ENCODE measurements at places on chromosomes 7 and 10.

- DNase-seq, result no peak
Observed at GRCh38 chr7:44980393-44981034, 1.7 kb upstream of the MYO1G start.

DNA sequence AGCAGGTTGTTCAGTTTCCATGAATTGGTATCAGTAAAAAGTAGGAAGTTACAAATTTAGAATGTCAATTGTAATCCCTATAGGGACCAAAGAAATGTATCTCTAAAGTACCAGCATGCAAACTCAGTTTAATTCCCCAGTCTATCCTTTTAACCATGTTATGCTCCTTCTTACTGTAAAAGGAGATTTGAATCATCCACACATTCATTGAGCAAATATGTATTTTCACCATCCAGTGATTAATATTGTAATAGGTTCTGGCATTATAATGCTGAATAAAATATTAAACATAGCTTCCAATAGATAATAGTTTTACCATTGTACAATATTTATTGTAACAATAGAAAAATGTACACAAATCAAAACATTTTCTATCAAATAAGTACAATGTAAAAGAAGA lies 228.2 kb upstream of the SEMA3A start:
- DNase-seq, result no peak

- no peak for DNase-seq
Observed at GRCh38 chr10:71103961-71104360, 108.4 kb upstream of the UNC5B start.

DNA sequence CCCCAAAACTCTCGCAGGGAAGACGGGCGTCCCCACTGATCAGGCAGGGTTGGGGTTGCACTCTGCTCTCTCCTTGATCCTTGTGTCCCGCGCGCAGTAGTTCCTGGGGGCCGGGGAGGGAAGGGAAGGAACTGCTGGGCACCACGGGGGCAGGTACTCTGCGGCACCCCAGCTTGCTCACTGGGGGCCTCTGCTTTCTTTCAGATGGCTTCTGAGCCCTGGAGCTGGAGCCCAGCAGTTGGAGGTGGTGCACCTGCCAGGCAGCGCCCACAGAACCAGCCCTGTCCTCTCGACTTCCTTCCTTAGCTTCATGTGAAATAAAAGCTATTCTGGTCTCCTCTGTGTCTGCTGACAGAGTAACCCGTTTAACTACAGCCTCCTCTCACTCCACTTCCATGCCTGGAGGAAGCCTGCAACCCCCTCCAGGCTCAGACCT lies 12.2 kb downstream of the PLAC9 start:
- DNase-seq, result no peak

DNA sequence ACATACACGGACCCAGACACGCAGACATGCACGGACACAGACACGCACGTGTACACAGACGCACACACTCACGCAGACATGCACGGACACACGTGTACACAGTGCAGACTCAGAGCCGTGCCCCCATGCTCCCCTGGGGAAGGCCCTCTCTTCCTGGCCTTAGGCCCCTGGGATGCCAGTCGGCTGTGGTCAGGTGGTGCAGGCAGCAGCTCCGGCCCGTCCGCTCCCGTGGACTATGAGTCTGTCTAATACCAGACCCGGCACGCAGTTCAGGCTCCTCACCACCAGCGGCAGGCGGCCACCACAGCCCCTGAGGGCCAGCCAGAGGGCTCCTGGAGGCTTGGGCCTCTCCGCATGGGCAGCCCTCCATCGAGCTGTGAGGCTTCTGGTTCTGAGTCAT lies 52.0 kb upstream of the NKX6-2 start:
- DNase-seq, result no peak

- DNase-seq, result no peak
Observed at GRCh38 chr7:2613931-2614600, 17.7 kb upstream of the TTYH3 start.

DNA sequence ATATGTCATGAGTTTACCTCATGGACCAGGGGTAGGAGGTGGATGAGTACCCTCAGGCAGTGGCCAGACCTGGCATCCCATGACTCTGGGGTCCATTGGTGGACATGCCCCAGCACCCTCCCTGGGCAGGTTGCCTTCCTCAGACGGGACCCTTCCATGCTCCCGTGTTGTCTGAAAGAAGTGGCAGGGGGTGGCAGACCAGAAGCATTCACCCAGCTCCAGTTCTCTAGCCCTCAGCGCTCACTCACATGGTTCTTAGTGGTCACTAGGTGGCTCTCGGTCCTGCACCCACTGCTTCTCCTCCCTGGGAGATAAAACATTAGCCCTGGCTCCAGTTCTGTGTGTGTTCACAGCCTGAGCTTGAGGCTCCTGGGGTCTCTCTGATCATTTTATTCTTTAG lies 6.0 kb downstream of the RBP3 start:
- no peak for DNase-seq

DNA sequence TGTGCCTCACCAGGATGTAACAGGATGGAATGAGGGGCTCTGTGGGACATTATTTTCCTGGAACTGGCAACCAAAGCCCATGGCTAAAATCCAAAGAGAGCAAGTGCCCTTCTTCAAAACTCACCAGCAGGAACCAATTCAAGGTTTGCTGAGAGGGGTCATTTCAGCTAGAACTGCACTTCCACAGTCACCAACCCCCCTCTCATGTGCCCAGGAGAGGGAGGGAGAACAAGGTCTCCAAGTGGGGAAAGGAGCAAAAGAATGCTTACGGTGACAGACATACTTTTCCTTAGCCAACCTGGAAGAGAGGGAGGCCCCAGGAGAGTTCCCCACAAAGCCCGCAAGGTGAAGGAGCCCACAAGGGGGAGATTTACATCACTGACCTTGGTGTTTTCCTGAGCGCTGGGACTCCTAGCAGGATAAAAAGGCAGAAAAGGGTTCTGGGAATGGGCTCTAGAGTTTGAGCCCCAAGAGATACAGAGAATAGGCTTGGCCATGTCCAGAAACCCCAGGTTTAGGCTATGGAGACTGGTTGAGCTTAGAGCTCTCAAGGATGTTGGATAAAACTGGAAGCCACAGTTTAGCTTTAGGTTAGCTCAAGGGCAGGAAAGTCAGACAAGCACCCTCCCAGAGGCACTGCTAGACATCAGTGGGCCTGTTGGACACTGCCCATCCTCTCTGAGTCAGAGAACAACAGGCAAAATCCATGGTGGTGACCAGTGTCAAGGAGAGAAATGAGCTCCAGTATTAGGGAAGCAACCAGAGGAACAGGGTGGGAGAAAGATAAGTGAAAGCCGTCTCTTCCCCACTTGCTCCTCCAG lies 63.9 kb upstream of the GHITM start:
- no peak for DNase-seq

GRCh38 chr7:100465299-100465698 lies 1.2 kb upstream of the SPACDR start:
- DNase-seq, result no peak

DNA sequence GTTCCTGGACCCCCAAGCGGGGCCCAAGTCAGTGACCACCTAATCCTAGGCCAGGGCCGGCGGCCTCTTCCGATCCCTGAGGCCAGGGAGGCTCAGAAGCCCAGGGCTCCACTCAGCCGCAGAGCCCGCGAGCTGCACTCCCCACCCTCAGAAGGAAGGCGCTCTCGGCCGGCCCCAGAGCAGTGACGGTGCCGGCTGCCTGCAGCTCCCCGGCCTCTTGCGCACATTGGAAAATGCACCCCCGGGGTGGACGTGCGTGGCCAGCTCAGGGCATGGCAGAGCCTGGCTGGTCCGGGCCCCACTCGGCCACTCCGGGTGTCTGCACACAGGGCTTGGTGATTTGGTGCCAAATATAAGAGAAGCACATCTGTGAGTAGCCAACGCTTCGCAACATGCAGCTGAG lies 269.1 kb downstream of the PTPRN2 start:
- no peak for DNase-seq

DNA sequence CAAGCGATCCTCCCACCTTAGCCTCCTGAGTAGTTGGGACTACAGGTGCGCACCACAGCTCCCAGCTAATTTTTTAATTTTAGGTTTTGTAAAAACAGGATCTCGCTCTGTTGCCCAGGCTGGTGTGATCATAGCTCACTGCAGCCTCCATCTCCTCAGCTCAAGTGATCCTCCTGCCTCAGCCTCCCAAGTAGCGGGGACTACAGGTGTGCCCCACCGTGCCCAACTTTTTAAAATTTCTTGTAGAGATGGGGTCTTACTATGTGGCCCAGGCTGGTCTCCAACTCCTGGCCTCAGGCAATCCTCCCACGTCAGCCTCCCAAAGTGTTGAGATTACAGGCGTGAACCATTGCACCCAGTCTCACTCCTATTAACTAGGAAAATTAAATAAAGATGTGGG lies 7.5 kb downstream of the TMEM225B start:
- DNase-seq, result no peak

GRCh38 chr10:20890491-20891337 lies 6.4 kb downstream of the NEBL start:
- DNase-seq, result no peak

- no peak for DNase-seq
Observed at GRCh38 chr7:14841869-14842268, 60.7 kb downstream of the DGKB start.

GRCh38 chr7:17580141-17580540 lies 281.7 kb downstream of the AHR start:
- DNase-seq, result no peak

DNA sequence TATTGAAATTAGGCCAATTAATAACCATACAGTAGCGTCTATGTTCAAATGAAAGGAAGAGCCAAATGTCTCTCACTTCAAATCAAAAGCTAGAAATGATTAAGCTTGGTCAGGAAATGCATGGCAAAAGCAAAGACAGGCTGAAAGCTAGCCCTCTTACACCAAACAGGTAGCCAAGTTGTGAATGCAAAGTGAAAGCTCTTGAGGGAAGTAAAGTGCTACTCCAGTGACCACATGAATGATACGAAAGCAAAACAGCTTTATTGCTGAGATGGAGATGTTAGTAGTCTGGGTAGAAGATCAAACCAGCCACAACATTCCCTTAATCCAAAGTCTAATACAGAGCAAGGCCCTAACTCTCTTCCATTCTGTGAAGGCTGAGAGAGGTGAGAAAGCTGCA lies 123.8 kb downstream of the TEX36 start:
- no peak for DNase-seq

GRCh38 chr7:155071121-155071651 lies 1.1 kb downstream of the HTR5A start:
- no peak for DNase-seq

DNA sequence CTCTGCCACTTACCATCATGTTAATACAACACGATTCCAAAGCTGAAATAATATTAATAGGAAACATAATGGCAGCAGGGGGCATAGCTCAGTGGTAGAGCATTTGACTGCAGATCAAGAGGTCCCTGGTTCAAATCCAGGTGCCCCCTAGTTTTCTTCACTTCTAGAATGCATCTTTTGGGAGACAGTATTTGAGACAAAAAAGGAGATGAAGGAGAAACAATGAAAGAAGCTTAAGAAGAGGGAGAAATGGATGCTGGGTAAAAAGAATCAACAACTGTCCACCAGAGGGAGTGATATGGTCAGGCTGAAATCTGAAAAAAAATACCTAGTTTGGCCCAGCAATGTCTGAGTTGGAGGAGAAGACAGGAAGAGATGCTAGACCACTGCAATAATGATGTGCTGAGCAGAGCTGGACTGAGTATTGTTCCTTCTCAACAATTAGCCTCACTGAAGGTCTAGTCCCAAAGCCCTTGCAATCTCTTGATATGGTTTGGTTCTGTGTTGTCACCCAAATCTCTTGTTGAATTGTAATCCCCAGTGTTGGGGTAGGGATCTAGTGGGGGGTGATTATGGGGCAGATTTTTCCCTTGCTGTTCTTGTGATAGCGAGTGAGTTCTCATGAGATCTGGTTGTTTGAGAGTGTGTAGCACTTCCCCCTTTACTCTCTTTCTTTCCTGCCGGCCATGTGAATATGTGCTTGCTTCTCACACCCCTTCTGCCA lies 48.3 kb downstream of the ZNF783 start:
- no peak for DNase-seq

GRCh38 chr7:12607134-12607533 lies 36.6 kb downstream of the SCIN start:
- no peak for DNase-seq

DNA sequence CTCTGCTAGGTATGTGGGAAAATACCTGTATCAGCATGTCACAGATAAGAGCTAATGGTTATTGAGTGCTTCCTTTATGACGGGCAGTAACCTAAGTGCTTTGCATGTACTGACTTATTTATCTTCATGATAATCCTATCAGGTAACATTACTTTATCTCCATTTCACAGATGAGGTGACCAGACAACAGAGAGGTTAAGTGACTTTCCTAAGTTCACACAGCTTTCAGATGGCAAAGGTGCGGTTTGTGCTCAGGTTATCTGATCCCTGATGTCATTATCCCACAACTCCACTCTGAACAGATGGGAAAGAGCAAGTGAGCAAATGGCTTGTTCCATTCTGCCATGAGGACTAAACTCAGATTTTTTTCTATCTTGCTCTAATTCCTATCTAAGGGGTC lies 217.0 kb upstream of the PODXL start:
- no peak for DNase-seq

DNA sequence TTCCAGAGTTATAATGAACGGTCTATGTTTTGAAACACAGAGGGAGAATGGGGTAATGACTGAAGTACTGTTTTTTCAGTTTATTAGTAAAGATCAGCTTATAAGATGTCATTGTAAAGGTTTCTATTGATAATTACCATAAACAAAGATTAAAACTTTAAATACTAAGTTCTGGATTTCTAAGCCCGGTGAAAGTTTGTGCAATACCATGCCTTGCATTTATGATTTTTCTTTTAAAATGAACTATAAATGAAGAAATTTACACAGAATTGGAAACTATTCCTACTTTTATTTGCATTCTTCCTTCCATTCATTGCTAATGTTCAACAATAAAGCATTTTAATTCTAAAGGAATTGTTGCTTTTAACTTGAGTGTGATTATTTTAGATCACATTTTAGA lies 4.9 kb downstream of the MEOX2 start:
- no peak for DNase-seq

- DNase-seq, result no peak
Observed at GRCh38 chr10:75859141-75859540, 427.7 kb downstream of the LRMDA start.

DNA sequence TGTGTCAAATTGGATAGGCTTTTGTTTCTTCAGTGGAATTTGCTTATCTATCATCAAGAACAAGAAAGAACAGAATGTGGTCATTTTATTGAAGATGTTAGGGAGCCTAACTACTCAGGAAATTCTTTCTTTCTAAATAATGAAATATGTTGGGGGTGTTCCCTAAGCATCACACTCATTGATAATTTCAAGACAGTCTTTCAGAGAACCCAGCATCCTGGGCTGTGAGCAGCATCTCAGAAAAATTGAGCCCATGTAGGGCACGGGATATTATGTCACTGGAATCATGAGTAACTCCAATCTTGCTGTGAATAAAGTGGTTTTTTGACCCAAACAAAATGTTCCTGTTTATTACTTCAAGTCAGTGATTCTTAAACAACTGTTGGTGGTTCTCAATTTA lies 27.3 kb downstream of the PON1 start:
- no peak for DNase-seq

- no peak for DNase-seq
Observed at GRCh38 chr10:29217292-29217738, 71.6 kb upstream of the LYZL1 start.

GRCh38 chr10:97659589-97659988 lies 19.1 kb downstream of the PI4K2A start:
- no peak for DNase-seq

GRCh38 chr10:1746796-1747195 lies 9.5 kb upstream of the ADARB2 start:
- no peak for DNase-seq
